ENCODE measurements at places on chromosomes 5 and 9. TPM values are rescaled to one million over a fixed set of nuclear protein-coding genes. Genes with fewer than 3 reads are reported as not detected.

DNA sequence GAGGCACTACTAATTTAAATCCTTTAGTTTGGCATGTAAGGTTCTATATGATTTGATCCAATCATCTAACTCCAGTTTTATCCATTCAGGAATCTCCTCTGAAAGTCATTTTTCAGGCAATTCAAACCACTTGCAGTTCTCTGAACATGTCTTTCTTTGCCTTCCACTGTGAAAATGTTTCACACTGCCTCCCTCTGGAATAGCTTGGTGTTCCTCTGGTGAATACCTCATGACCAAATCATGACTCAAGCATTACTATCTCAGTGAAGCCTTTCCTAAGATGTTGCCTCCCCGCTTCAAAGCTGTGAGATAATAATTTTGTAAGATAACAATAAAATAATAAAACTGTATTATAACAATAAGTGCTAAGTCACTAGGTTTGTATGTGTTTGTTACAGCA, 981.1 kb downstream of the DTWD2 start:
- DNase-seq = no peak

GRCh38 chr9:123169926-123170325, 98.5 kb downstream of the STRBP start:
- DNase-seq = no peak

The PCDHB3 gene
- 0.03 TPM for total RNA-seq

The IFNK gene
- not detected for total RNA-seq

- no peak for DNase-seq
Measured at GRCh38 chr5:91978221-91978882, 595.2 kb upstream of the ARRDC3 start.

GRCh38 chr5:4614088-4614487, 526.0 kb upstream of the ADAMTS16 start:
- no peak for DNase-seq

DNA sequence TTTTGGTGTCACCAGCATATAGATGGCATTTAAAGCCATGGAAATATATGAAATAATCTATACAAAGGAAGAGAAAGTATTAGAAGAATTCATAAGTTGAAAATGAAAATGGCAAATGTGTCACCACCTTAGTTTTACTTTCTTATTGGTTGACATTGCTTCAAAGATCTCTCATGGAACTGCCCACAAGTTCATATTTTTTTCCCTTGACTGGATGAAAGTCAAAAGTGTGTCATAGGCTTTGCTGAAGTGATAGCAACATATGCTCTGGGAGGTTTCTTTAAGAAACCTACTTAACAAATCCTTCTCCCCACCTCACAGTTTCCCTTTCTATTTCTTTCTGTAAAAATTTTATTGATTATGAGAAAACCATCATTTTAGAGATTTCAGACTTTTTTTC, 127.2 kb downstream of the VPS13A start:
- no peak for DNase-seq

The PCA3 gene
- total RNA-seq = not detected

DNA sequence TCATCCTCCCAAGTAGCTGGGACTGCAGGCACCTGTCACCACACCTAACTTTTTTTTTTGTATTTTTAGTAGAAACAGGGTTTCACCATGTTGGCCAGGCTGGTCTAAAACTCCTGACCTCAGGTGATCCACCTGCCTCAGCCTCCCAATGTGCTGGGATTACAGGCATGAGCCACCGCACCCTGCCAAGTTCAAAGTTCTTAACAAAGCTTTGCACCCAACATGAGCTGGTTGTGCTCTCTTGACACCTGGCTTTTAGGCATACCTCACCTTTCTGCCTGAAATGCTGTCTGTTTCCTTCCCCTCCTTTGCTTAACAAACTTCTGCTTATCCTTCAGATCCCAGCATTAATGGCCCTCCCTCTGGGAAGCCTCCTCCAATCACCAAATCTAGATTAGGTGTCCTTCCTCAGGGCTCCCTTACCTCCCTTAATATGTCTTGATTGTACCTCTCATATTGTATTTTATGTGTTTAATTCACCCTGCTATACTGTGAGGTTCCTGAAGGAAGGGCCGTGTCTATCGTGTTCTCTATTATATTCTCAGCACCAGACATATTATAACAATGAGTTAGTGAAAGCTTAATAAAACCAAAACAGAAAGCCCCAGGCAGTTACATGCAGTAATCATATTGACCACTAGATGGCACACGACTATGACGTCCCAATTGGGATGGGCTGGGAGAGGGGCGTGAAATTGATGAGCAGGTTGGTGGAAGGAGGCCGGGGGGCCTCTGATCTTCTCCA, 62.9 kb upstream of the PPARGC1B start:
- peak; percentile 78 for DNase-seq

GRCh38 chr5:93572101-93572607, 8.9 kb downstream of the NR2F1-AS1 start:
- no peak for DNase-seq

GRCh38 chr5:63854076-63854475, 108.2 kb downstream of the HTR1A start:
- DNase-seq = no peak

The LHFPL2 gene
- 11.7 TPM for total RNA-seq

GRCh38 chr5:169442913-169443784, 140.4 kb upstream of the SPDL1 start:
- DNase-seq = no peak

DNA sequence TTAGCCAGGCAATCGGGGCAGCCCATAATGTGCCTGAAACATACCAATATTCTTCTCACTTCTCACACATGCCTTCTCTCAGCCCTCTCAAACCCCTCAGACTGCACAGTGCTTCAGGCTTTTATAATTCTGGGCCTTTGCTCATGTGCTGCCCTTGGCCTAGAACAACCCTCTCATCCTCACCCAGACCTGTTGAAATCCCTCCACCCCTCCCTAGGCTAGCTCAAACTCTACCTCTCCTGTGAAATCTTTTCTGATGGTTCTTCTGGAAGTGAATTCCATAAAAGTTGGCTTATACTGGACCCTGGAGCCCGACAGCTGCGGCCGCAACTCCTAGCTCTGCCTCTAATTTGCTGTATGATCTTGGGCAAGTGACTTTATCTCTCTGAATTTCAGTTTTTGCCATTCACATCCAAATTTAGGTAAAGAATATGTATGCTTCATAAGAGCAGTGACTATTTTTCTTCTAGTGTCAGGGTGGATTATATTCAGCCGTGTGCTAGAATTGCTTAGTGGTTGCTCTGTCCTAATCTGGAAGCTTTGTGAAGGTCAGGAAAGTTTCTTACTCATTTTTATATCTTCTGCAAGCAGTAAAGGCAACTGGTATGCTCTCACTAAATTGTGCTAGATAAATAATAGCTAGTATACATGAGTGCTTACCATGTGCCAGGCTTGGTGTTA, 221.4 kb downstream of the MAPKAP1 start:
- no peak for DNase-seq

The CBY3 gene
- total RNA-seq = not detected

The ECM2 gene
- total RNA-seq = not detected

- DNase-seq = peak; percentile 72
Measured at GRCh38 chr5:108681079-108681921, 66.4 kb upstream of the FER start.

DNA sequence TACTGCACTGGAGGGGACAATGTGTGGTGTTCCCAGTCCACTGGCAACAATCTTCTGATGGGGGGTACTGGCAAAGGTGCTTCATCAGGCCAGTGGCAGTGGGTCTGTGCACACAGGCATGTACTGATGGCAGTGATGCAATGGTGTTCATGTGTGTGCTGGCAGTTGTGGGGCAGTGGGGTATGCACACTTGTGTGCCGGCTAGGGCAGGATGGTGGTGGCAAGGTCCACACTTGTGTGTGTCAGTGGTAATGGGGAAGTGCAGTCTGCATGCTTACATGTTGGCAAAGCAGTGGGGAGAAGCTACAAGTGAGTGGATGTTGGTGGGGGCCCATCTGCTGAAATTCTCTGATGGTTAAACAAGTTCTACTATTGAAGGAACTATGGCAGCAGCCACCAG, 504.6 kb upstream of the ZNF462 start:
- DNase-seq = no peak

DNA sequence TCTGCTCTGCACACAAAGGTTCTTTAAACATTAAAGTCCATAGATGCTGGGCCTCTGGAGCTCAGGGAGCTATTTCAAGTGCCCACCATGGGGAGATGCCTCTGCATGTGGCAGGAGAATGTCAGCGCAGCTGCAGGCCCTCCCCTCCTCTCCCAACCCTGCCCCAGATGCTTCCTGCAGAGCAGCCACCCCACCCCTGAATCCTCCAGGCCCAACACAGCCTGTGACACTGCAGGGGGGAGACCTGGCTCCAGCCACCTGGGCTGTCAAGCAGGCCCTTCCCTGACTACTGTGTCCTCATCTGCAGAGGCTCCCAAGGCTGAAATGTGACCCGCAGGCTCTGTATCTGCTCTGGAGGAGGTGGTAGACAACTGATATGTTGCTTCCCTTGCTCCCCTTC, 213.9 kb downstream of the GABBR2 start:
- DNase-seq = no peak

DNA sequence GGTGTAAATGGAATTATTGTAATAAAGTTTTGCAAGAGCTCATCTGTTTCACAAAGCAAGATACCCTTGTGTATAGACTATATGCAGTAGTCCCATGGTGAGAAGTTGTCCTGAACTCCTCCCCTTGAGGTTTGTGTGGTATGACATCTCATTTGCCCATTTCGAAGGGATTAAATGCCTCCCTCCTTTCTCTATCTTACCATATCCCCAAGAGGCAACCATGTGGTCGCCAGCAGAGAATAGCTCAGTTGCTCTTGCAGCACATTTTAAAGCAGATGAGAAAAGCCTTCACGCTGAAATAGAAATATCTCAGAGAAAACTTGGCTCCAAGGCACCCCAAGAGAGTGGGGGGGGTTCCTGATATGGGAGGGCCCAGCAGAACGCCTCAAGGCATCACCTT, 4.6 kb downstream of the SEMA6A start:
- DNase-seq = no peak

DNA sequence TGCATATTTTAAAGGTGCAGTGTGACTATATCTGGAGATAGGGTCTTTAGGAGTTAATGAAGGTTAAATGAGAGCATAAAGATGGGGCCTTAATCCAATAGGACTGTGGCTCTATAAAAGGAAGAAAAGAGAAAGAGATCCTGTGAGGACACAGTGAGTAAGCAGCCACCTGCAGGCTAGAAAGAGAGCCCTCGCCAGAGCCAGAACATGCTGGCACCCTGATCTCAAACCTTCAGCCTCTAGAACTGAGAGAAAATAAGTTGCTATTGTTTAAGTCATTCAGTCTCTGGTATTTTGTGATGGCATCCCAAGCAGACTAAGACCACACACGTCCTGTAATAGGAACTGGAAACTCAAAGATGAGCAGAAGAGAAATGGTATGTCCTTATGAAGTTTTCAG, 41.0 kb downstream of the RNF180 start:
- no peak for DNase-seq

- no peak for DNase-seq
Measured at GRCh38 chr5:125120012-125120411, 373.6 kb upstream of the ZNF608 start.

The ELOVL7 gene
- total RNA-seq = 6.4 TPM

DNA sequence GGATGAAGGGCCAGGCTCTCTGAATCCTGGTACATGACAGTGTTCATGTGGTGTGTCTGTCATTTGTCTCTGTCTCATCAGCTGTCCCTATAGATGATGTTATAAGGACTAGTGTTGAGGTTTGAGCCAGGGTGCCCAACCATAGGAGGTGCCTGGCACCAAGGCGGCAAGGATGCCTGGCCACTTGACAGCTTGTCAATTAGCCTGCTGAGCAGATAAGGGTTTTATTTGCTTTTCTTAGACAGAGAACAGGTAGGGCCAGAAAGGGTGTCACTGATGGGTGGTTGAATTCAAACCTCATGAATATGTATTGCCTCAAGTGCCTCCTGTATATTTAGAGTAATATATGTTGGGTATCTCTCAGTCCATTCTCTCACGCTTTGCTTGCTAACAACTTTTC, 30.1 kb upstream of the AUH start:
- no peak for DNase-seq

The CARTPT gene
- not detected for total RNA-seq

GRCh38 chr9:108609227-108609896, 246.4 kb downstream of the ACTL7B start:
- DNase-seq = no peak

GRCh38 chr5:146789712-146790653, 88.6 kb downstream of the PPP2R2B start:
- DNase-seq = no peak

DNA sequence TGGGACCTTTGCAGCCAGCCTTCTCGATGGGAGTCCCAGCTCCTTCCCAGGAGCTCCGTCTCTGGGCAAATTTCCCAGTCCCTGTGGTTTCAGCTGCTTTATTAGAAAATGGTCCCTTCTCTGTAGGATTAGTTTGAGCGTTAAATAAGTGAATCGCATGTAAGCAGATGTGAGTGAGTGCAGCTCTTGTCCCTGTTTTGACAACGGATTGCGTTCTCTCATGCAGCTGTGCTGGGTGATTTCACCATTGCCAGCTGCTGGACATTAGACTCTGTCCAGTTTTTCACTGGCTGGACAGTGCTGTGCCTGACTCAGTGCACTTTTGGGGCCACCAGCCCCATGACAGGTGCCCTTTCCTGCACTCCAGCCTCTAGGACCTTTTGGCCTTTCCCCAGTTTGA, 11.6 kb upstream of the CEL start:
- DNase-seq = peak; percentile 3

The IFNA2 gene
- total RNA-seq = not detected

The PLPP6 gene
- 12.7 TPM for total RNA-seq

- no peak for DNase-seq
Measured at GRCh38 chr9:81585191-81585763, 104.1 kb downstream of the TLE1 start.

The AGTPBP1 gene
- 6.7 TPM for total RNA-seq

- DNase-seq = no peak
Measured at GRCh38 chr5:107952450-107952849, 281.7 kb upstream of the EFNA5 start.

GRCh38 chr9:76374783-76375559, 19.3 kb downstream of the RFK start:
- DNase-seq = peak; percentile 83

DNA sequence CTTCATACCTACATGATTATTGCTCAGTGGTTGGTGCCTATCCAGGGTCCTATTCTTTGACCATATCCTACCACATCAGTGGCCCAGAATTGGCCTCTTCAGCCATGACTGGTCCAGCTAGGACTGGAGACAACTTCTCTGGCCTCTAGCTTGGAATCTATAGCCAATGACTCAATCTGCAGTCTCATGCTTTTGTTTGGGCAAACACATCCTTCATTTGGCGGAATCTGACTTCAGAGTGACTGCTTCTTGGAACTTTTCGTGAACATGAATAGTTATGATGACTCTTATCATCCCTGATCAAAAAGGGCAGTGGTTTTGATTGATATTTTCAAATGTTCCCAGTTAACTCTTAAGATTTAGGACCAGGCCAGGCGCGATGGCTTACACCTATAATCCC, 134.1 kb downstream of the PAPPA start:
- no peak for DNase-seq

The PCDHGB6 gene
- 0.33 TPM for total RNA-seq

Measured in HT-29 (cell line).